Body of pancreas (tissue), 4 donors: ENCODE measurements at places on chromosomes 5 and 9.

DNA sequence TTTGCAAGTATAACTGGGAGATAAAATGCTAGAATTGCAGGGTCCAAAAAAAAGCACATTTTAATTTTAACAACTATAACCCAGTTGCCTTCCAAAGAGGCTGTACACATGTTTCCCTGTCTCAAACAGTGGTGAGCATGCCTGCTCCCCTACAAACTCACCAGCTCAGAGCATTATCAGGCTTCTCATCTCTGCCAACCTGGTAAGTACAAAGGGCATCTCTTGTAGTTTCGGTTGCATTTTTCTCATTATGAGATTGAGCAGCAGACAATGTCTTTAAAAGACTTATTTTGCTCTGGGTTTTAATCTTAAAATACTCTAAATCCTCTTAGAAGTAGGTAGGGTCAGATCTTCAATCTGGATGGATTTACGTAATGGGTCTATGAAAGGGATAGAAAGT lies 107.1 kb upstream of the MSX2 start:
- no peak for DNase-seq

- DNase-seq = no peak
Measured at GRCh38 chr9:16683326-16683725, 187.1 kb downstream of the BNC2 start.

- no peak for DNase-seq
Measured at GRCh38 chr5:167665841-167666375, 625.5 kb upstream of the WWC1 start.

GRCh38 chr9:13556656-13557055 lies 277.2 kb upstream of the MPDZ start:
- no peak for DNase-seq

DNA sequence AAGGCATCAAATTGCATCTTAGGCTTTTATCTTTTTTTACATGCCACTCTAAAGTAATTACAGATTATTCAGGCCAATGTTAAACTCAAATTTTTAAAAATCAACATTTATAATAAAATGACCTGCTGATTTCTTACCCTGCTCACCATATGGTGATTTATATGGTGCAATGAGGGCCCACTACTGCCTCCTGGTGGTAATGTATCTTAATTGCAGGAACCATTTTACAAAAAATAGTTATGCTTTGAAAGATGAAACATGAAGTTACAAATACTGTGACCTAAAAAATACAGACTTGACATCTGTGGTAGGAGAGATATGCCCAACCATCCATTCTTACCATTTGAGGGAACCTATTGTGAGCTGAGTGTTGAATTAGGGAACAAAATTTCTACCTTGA lies 292.6 kb upstream of the TAS2R1 start:
- no peak for DNase-seq

DNA sequence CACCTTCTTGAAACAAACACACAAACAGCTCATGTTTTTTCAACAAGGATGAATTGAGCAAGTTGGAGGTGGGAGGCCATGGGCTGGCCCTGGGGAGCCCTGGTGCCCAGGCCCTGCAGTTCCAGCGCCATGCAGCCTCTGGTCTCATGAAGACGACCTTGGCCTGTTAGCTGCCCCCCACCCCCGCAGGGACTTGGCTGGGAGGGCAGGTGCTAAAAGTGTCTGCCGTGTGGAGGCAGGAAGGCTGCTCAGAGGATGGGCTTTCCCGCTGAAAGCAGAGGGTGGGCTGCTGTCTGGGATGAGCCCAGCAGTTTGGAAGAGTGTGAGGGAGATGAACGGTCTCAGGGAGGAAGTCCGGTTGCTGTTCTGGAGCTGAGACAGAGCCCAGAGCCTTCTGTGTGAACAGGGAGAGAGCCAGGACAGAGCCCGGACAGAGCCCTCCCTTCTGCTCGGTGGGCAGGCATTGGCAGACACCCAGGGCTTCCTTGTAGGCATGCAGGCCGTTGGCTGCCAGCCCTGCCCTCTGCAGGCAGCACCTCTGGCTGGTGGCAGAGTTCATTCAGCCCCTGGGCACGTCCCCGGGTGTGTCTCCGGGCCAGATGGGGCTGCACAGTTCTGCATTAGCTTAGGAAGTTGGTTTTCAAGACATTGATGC lies 18.7 kb downstream of the ROPN1L start:
- DNase-seq = peak; percentile 51

- DNase-seq = no peak
Measured at GRCh38 chr5:43123887-43124286, 3.2 kb downstream of the ZNF131 start.

DNA sequence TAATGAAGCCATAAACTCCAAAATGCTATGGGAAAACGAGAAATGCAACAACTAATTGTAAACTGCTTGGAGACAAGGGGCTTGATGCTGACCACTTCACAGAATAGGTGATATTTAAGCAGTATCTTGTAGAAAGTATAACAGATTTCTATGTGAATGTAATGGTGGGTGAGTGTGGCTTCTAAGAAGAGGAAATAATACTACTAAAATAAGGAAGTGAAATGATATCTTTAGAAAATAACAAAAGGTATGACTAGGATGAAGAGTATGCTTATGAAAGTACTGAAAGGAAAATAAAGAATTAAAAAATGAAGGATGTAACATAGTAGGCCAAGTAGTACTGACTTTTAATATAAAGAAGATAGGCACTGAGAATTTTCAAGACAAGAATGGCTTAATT lies 94.2 kb downstream of the AGTPBP1 start:
- DNase-seq = no peak

- DNase-seq = no peak
Measured at GRCh38 chr5:10555277-10555684, 8.6 kb upstream of the ANKRD33B start.
